ENCODE measurements at places on chromosomes 3 and 15.

GRCh38 chr3:14482271-14482721 is 57.8 kb downstream of the GRIP2 start:
- no peak for DNase-seq

DNA sequence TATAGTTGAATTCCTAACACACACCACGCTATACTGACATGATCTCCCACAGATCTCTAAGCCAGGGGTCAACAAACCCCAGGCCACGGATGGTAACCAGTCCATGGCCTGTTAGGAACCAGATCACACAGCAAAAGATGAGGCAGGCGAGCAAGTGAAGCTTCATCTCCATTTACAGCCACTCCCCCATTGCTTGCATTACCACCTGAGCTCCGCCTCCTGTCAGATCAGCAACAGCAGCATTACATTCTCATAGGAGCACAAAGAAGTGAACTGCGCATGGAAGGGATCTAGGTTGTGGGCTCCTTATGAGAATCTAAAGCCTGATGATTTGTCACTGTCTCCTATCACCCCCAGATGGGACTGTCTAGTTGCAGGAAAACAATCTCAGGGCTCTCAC is 2.7 kb downstream of the PDCD7 start:
- DNase-seq: no peak

DNA sequence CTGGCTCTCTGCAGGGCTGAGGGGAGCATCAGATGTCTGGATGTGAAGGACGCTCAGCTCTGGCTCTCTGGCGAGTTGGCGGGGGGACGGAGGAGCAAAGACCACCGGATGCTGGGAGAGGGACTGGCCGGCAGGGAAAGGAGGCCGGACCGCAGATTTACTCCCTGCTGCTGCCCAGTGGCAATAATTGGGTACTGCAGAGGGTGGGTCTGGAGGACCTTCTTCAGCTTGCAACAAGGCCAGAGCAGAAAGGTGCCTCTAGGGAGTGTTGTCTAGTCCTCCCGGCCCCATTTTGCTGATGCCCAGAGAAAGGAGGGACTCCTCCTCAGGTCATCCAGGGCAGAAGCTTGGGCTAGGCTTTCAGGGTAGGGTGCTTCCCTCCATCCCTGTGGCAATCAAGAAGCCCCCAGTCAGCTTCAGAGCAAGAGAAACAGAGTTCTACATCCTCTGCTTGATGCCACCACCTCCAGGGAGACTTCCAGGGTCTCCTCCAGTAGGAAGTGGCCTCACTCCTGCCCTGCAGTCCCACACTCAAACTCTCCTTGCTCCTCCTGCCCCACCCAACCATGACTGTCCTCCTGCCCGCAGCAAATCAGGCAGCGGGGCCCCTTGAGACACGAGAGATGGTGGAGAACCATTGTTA is 20.3 kb upstream of the CSPG4 start:
- DNase-seq: no peak

DNA sequence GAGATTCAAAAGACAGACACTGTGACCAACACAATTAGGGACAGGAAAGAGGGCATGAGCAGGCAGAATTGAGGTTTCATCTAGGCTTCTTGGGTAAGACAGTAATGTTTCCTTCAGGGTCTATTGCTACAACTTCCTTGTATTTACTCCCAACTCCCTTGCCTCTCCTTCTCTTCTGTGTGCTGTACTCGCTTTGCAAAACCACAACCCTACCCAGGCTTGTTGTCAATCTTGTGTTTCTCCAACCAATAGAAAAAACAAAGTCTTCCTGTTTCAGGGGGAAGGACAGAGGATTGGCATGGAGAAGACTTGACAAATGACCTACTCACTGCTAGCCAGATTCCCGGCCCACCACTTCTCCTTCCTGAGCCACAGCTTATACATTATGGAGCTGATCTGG is 36.3 kb upstream of the MASP1 start:
- DNase-seq: no peak

DNA sequence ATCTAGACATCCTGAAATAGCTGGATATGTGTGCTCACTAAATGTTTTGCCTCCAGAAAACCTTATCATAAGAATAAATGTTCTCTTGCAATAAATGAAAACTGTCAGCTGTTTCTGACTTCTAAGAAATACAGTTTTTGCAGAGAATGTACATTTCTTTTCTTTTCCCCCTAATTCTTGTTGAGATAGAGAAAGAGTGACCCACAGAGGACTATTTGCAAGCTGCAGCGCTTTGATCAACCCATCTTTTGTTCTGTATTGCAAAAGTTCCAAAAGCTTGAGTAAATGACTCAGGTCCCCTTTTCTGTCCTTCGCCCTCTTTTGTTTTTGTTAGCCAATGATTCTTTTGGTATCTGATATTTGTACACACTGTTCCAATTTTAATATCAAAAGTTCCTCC is 141.9 kb downstream of the BBX start:
- DNase-seq: no peak
